ENCODE measurements at places on chromosomes 1 and 21. TPM values are rescaled to one million over a fixed set of nuclear protein-coding genes. Genes with fewer than 3 reads are reported as not detected.

DNA sequence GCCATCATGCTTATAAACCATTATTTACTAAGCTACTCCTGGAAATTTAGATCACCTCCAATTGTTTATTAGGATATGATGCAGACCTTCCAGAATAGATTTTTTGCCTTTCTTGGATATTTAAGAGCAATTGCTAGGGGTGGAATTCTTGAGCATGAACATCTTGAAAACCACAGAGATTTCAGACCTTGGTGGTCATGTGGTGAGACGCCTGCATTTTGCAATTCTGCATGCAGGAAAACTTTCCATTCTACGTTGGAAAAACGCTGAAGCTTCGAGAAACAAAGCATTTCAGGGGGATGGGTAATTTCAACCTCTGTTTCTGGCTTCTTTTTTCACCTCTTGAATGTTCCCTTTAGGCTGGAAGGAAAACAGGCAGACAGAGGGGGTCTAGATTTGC is 596.3 kb downstream of the KIF26B start:
- DNase-seq, result no peak

- no peak for DNase-seq
Measured at GRCh38 chr1:179141592-179142251, 59.9 kb downstream of the TOR3A start.

DNA sequence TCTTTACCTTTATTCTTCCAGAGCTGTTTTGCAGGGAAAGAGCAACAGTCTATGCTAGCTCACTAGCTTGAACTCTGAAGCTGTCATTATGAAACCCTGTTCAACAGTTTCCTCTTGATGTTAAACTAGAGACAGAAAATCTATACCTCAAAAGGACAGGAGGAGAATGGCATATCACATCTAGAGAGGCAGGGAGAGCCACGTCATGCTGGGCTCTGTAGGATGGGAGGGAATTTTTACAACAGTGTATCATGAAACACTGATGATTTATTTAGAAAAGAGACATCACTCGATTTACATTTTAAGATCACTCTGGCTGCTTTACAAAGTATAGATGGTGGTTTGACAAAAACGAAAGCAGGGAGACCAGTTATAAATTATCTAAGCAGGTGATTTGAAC is 224.9 kb upstream of the COA6 start:
- DNase-seq, result no peak

- DNase-seq, result no peak
Measured at GRCh38 chr1:218312509-218312908, 27.4 kb downstream of the RRP15 start.

CCDC17 gene
- 5.0 TPM for total RNA-seq

GRCh38 chr21:43343992-43344886 is 82.7 kb downstream of the SIK1 start:
- DNase-seq, result peak; percentile 87

DNA sequence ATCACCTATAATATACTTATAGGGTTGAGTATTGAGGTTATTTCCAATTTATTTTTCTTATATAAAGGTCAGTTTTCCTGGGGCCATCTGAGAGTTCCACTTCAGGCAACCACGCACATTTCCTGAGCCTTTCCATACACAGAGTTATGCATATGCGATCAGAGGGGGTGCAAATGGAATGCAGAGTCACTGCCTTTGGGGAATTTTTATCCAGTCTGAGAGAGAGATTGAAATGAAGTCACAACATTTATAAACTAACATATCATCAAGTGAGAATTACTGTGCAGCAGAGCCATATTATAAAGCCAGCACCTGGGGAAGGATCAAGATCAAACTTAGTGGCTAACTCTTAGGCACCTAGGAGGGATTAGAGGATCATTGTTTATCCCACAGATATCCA is 299.9 kb upstream of the PLXNA2 start:
- DNase-seq, result no peak

Data from upper lobe of right lung (tissue), 1 donor.